Caco-2 (cell line): ENCODE measurements at places on chromosomes 16 and 17. TPM values are rescaled to one million over a fixed set of nuclear protein-coding genes. Genes with fewer than 3 reads are reported as not detected.

DNA sequence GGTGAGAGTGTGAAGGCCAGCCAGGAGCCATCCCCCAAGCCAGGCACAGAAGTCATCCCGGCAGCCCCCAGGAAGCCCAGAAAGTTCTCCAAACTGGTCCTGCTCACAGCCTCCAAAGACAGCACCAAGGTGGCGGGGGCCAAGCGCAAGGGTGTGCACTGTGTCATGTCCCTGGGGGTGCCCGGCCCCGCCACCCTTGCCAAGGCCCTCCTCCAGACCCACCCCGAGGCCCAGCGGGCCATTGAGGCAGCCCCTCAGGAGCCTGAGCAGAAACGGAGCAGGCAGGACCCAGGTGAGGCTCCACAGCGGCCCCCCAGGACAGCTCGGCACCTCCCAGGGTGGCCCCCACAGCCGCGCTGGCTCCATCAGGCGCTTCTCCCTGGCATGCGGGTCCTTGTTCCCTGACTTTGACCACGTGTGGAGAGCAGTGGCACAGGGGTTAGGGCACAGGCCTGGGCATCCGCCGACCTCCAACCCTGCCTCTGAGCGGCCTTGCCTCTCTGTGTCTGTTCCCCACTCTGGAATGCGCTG, 13.5 kb downstream of the FLYWCH2 start:
- peaks cover 25% of the 10 kb centered on the region for H3K4me1 ChIP-seq
- no peaks in the 10 kb centered on the region for H3K27me3 ChIP-seq
- no peaks in the 10 kb centered on the region; the same call in 1 of the 2 replicates for H3K36me3 ChIP-seq
- H3K4me3 ChIP-seq, result no peak overlapping the region

Gene ZC3H7A
- total RNA-seq, result 42.0 TPM in 2 replicates

Gene ZG16
- 1.4 and 1.9 TPM in 2 replicates for total RNA-seq

- peaks cover 59% of the 10 kb centered on the region for H3K4me1 ChIP-seq
- no peaks in the 10 kb centered on the region for H3K36me3 ChIP-seq
- H3K27me3 ChIP-seq, result no peaks in the 10 kb centered on the region
- peak within 1 kb of the TSS; percentile 100 for H3K27ac ChIP-seq
- peak within 1 kb of the TSS; percentile 88 for H3K4me3 ChIP-seq
- peak; percentile 99 for DNase-seq
Observed at GRCh38 chr17:75978938-75979704, at the start of the genes ACOX1 and TEN1. ACOX1 (minus strand) TSS chr17:75979166; CDS start chr17:75979073, 93 bp downstream. TEN1 (plus strand) TSS chr17:75979240; CDS start chr17:75986193, 6,953 bp downstream.

GRCh38 chr17:60641810-60642220, 35.8 kb upstream of the BCAS3 start:
- H3K27ac ChIP-seq, result no peak overlapping the region
- H3K36me3 ChIP-seq, result no peaks in the 10 kb centered on the region
- DNase-seq, result peak; percentile 79
- no peaks in the 10 kb centered on the region for H3K27me3 ChIP-seq
